ENCODE measurements at places on chromosomes 2 and 18. TPM values are rescaled to one million over a fixed set of nuclear protein-coding genes. Genes with fewer than 3 reads are reported as not detected.

The WDR12 gene
- total RNA-seq, result 42.3 TPM

The DSC3 gene
- 10.9 TPM for total RNA-seq

The TMX3 gene
- 20.0 TPM for total RNA-seq

The EHBP1 gene
- total RNA-seq, result 17.3 TPM

The MAP2 gene
- 5.6 TPM for total RNA-seq

The CCDC178 gene
- total RNA-seq, result 1.00 TPM

DNA sequence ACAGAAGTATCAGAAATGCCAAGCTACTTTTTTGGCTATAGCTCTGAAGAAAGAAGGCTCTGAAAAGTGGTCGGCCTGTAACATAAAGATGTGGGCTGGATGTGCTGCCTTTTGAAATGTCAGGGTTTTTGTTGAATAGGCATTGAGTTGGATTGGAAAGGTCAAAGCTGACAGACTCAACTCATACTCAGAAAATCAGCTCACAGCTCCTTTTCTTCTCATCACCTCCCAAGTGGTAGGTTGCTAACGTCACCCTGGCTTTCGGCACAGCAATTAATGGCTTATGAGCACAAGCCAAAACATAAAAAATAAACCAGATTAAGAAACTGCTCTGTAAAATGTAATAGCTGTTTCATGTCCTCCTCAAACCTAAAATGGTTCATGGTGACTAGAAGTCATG, 68.3 kb downstream of the KCNF1 start:
- peak; percentile 18 for DNase-seq
- H3K4me1 ChIP-seq, result no peaks in the 10 kb centered on the region
- no peak overlapping the region for H3K4me3 ChIP-seq
- H3K36me3 ChIP-seq, result no peaks in the 10 kb centered on the region

DNA sequence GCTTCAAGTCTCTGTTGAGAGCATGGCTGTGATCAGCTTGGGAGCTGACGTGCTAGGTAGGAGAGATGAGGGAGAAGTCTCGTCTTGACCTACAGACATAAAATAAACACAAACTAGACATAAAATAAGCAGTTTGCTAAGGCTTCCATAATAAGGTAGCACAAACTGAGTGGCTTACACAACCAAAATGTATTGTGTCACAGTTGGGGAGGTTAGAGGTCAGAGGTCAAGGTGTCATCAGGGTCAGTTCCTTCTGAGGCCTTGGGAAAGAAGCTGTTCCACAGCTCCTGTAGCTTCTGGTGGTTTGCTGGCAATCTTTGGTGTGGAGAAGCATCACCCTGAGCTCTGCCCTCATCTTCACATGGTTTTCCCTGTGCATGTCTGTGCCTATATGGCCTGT, 20.2 kb downstream of the DAW1 start:
- H3K27ac ChIP-seq, result no peak overlapping the region
- no peak for DNase-seq
- H3K27me3 ChIP-seq, result no peaks in the 10 kb centered on the region

DNA sequence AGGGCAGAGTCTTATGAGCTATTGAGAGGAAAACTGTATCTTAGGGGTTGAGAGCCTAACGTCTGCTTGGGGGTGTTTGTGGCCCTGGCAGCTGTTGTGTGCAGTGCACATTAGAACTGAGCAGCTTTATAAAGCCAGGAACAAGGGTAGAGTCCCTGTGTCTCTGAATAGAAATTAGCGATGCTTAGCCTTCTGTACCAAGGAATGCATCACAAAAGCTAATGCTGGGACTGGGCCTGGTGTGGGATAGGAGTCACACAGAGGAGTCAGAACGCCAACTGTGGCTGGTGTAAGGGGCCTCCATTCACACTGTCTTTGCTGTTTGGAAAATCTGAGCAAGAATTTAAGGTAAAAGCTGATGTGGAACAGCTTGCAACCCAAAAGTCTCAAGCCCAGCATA, 283.2 kb downstream of the SOX11 start:
- H3K27me3 ChIP-seq, result no peaks in the 10 kb centered on the region
- no peaks in the 10 kb centered on the region for H3K4me1 ChIP-seq
- no peak overlapping the region for H3K27ac ChIP-seq
- no peak overlapping the region for H3K4me3 ChIP-seq

DNA sequence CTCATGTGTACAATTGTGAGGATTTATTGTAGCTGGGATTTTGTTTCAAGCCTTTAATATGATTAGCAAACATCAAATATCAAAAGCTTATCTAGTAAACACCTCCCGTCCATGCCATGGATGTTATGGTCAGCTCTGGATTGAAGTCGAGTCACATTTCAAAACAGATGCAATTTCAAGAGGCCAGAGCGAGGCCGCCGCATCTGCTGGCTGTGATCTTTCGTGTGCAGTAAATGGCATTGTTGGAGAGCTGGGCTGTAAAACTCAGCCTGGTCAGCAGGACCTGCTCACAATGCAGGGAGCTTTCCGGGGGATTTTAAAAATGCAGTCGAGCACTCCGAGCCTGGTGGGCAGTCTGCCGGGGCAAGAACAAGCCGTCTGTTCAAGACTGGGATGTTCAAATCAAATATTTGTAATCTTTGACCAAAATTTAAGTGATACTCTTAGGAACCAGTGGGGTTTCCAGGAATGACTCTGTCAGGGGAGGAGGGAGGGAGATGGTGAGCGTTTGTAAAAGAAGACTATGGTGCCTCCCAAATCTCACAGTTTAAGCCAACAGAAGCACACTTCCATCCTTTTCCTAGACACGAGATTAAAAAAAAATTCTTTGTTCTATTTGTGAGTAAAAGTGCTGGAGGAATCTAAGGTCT, 97.6 kb downstream of the MYCN start:
- H3K27ac ChIP-seq, result no peak overlapping the region
- H3K4me1 ChIP-seq, result no peaks in the 10 kb centered on the region
- DNase-seq, result no peak
- H3K27me3 ChIP-seq, result no peaks in the 10 kb centered on the region
- H3K4me3 ChIP-seq, result no peak overlapping the region
- H3K36me3 ChIP-seq, result no peaks in the 10 kb centered on the region

DNA sequence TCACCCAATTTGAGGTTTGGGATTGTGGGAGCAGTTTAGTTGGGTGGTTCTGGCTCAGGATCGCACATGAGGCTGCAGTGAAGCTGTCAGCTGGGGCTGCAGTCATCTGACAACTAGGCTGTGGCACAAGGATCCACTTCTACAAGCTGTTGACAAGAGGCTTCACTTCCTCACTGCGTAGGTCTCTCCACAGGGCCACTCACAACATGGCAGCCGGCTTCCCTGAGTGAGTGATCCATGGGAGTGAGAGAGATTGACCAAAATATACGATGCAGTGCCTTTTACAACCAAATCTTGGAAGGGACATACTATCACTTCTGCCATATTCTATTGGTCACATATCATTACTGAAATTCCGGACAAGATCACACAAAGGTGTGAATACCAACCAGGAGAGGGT, 187.5 kb downstream of the DLGAP1 start:
- H3K27me3 ChIP-seq, result no peaks in the 10 kb centered on the region
- H3K36me3 ChIP-seq, result no peaks in the 10 kb centered on the region
- no peak for DNase-seq

DNA sequence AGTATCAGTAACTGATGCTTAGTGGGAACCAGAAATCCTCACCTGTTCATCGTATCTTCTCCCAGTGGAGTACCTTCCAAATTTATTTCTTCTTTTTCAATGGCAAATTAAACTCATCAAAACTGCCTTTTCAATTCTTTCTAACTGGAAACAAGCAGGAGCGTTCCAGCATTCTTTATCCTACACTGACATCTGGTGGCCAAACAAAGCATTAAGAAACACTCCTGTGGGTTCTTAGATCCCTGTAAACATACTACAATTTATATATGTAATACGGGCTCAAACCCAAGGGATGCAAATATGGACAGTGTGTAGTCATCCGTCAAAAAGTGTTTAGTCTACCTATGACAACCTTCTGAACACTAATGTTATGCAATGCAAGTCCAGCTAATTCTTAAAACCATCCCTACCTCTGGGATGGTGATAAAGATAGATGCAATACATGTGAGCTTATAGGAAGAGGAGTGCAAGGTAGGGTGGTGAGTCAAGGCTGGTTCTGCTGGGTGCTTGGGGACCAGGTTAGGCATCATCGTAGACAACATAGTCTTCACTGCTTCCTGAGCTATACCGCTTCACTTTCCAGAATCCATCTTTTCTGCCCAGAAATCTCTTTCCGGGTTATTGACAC, 375.0 kb downstream of the CTNNA2 start:
- no peak overlapping the region for H3K27ac ChIP-seq
- no peak for DNase-seq
- no peak overlapping the region for H3K4me3 ChIP-seq
- no peaks in the 10 kb centered on the region for H3K36me3 ChIP-seq
- no peaks in the 10 kb centered on the region for H3K4me1 ChIP-seq

- H3K27me3 ChIP-seq, result no peaks in the 10 kb centered on the region
- H3K4me1 ChIP-seq, result peaks cover 54% of the 10 kb centered on the region
- no peak for DNase-seq
- H3K27ac ChIP-seq, result peak overlapping the region; percentile 93
- H3K36me3 ChIP-seq, result no peaks in the 10 kb centered on the region
Observed at GRCh38 chr2:33136566-33136965, 189.8 kb downstream of the LTBP1 start.
